ENCODE measurements at places on chromosomes 1 and 21.

DNA sequence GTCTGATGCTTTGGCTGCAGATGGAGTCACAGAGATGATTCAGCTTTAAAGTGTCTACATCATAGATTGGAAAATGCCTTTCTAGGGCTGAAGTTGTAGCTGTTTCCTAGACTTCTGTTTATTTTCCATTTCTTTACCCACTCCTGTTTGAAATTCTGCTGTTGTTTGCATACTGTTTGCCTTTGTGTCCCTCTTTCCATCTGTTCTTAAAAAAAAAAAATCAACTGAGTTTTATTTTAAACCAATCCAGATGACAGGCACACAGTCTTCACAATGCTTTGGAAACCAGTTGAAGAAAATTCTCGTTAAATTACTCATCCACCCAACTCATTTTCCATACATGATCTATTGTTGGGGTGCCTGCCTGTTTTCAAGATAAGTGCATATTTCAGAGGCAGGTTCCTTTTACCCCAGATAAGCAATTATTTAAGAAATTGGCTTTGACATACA is 245.9 kb downstream of the DISC1 start:
- peak; percentile 55 for DNase-seq

DNA sequence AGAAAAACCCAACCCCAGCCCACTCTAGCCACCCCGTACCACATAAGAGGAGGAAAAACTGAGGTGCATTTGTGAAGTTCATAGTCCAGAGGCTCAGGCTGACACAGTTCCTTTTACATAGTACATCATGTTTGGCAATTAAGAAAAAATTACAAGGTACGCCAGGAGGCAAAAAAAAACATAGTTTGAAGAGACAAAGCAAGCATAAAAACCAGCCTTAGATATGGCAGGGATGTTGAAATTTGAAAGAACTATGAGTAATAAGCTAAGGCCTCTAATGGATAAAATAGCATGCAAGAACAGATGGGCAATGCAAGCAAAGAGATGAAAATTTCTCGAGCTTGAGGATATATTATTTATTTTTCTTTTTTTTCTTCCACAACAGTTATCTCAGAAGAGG is 31.9 kb downstream of the MIXL1 start:
- peak; percentile 54 for DNase-seq

DNA sequence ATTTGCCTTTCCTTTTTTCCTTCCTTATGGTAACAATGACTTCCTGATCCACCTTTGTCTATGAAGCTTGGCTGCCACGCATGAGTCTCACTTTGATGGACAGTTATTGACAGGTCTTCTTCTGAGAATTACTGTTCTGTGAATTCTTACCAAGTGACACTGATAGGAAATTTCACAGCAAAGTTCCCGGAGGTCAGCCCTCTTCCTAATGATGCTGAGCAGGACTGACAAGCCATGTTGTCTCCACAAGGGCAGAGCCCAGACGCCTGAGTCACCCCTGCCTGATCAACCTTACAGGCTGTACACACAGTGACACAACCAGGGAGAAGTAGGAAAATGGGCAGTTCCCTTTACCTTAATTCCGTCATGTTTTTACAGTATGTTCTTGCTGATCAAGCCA is 44.2 kb downstream of the ZC3H11B start:
- DNase-seq = peak; percentile 11

DNA sequence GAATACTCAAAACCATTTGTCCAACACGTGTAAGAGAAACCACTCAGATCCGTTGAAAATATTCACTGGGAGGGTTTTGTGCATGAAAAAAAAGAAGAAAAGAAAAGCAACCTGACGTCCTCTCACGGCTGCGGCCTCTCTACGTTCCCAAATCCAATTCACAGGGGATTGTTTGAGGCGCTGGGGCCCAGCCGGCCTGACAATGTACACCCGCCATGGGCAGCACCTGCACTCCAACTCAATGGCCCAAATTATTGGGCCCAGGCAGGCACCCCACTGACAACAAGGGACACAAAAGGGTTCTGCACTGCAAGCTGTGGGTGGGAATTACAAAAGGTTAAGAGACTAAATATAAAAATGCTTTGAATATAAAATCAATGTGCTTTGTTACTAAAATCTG is 41.5 kb downstream of the MORN1 start:
- DNase-seq = no peak

- no peak for DNase-seq
These were observed 17.4 kb downstream of the IL6R start for GRCh38 chr1:154422521-154422920.

GRCh38 chr1:82861749-82862148 is 1061.0 kb downstream of the ADGRL2 start:
- no peak for DNase-seq

GRCh38 chr1:220528679-220529501 is 954 bp downstream of the MARK1 start:
- DNase-seq = no peak
